Esophagus muscularis mucosa (tissue), 4 donors: ENCODE measurements at places on chromosomes 1 and 21. TPM values are rescaled to one million over a fixed set of nuclear protein-coding genes. Genes with fewer than 3 reads are reported as not detected.

Gene TTC39A
- 2.5 TPM for total RNA-seq

- no peak for DNase-seq
These were observed 11.0 kb downstream of the PLEKHA6 start for GRCh38 chr1:204348722-204349121.

- DNase-seq, result no peak
These were observed 77.2 kb upstream of the CTTNBP2NL start for GRCh38 chr1:112318698-112319370.

DNA sequence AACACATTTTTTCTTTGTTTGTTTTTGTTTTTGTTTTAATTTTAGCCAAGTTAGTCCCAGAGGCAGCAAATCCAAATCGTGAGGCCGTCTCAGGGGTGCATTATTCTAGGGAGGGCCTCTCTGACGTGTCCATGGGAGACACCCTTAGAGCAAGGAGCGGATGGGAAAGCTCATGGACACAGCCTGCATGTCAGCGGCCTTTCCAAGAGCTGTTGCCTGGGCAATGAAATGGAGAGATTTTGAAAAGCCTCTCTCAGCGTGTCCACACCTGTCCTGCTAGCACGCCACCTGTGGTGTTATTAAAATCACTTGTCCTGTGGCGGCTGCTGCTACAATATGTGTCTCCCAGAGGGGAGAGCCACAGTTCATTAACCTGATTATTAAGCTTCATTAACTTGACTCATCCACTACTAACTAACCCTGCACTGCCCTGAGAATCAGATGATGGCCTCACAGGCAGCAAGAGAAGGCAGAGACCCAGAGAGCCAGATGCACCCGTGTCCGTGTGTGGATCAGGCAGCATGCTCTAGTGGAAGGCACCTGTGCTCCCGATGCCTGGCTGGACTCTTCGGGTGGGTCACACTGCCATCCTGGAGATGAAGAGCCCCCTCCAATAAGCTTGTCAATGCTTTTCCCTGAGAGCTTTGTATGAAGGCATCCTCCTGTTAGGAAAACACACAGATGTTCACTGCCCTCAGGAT is 133.3 kb downstream of the PGBD5 start:
- no peak for DNase-seq

DNA sequence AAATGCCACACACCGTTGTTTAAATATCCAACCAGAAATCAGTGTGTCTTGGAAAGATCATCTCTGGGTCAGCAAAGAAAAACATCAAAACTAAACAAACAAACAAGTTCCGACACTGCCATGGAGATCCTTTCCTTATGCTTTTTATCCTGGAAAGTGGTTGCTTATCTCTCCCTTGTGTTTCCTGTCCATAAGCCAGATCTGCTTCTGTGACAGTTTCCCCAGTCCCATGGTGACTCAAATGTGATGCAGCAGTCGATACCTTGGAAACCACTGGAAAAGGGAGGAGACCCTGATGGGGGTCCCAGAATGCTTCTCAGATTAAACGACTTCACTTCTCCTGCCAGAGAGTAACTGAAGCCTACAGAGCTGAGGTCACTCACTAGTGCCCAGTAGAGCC is 94.7 kb downstream of the DMRTA2 start:
- no peak for DNase-seq

DNA sequence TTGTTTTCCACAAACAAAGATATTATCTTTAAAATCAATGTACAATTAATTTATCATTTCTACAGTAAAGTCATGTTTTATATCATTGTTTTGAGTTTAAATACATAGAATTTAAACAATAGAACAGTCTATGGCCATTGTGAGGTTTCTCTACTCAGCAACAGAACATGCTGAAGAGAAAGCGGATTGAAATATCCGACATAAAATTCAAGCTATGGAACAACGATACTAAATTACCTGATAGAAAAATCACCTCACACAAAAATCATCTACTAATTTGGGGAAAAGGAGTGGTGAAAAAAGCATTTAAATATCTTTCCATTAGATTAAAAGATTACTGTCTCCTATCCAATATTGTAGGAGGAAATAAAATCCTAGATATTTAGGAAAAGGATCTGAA is 12.6 kb downstream of the CDKN2C start:
- DNase-seq, result no peak

DNA sequence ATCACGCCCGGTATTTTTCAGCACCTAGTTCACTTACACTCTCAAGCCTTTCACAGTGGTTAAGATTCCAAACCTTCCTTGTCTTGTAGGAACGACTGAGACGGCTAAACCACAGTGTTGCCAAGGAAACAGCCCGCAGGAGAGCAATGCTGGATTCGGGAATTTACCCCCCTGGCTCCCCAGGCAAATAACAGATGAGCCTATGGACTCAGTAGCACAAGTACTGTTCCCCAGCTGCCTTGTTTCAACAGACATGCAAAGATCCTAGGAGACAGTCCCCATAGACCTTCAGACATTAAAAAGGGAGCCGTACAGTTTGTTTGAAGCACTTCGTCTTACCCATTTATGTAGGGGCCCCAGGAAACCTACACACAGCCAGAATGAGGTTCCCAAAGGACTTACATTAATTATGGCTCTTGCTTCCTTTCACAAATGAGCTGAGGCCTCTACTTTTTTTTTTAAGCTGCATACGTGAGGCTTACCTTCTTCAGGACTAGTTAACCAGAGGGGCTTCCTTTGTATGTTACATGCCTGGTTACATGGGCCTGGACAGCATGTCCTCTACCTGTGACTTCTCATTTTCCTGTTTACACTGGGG is 2.7 kb downstream of the SNAPIN start:
- no peak for DNase-seq

DNA sequence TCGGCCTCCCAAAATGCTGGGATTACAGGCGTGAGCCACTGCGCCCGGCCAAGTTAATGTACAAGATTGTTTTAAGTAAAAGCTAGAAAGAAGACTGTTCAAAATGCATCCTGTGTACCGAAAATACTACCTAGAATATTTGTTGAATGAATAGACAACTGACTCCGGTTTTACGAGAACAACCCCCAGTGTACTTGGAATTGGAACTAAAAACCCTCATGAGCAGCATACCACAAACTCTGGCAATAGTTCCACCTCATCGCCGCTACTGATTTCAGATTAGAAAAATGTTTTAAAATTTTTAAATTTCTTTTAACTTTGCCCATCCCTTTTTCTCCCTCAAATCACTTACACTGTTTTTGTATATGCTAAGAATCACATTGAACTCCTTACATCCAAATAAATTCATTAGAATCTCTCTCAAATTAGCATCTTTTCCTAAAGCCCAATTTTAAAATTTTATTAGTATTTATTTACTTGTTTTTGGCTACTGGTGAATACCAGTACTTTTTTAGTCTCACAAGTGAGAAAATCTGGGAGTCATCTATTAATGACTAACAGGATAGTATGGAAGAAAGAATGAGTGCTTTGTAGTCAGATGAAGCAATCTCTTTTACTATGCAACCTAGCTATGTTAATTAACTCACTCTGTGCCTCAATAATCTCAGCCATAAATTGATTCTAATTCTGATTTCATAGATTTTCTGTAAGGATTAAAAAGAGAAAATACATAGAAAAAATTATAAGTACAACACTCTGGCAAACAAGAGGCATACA is 95.1 kb downstream of the GPATCH2 start:
- DNase-seq, result no peak

GRCh38 chr1:18110968-18111367 is 3.4 kb downstream of the IGSF21 start:
- DNase-seq, result no peak

DNA sequence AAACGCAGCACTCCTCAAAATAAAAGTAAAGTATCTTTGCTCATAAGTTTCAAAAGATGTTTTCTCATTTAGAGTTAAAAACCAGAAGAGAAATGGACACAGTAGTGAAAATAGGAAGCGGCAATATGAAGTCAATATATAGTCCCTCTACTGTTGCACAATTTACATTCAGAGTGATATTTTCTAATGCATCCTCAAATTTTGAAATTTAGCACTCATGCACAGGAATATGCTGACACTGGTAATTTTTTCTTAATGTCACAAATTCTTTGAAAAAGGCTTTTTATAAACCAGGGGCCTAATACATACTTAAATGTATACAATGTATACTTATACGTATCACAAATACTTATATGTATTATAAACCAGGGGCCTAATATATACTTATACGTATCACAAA is 19.5 kb downstream of the ST7L start:
- DNase-seq, result no peak

DNA sequence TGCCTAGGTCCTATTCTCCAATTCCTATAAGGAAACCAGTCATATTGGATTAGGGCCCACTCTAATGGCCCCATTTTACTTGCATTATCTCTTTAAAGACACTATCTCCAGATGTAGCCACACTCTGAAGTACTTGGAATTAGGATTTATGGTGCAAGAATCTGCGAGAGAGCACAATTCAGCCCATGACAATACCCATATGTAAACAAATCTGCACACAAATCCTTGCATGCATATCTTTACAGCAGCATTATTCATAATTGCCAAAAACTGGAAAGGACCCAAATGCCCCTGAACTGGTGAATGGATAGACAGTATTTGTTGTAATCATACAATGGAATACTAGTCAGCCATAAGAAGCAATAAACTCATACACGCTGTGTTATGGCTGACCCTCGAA is 229.8 kb upstream of the ADAMTS5 start:
- no peak for DNase-seq

DNA sequence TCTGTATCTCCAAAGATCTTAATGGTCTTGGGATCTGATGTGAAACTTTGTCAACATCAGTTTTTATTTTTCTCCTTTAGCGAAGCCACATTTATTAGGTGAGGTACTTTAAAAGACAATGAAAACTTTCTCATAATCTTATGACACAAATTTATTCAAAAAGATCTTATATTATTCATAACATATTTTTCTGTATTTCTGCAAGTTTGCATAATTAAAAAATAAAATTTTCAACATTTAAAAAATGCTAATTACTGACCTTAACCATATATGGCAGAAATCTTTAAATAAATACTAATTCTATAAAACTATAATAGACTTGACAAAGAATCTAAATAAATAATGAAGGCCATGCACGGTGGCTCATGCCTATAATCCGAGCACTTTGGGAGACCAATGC is 72.5 kb downstream of the PRPF38A start:
- no peak for DNase-seq
